ENCODE measurements at places on chromosomes 5 and 9.

- DNase-seq = no peak
Observed at GRCh38 chr9:98040212-98040611, 16.3 kb upstream of the NANS start.

GRCh38 chr5:176810081-176810597 is at the start of gene UNC5A:
TSS of gene UNC5A (plus strand) at chr5:176810559. CDS start at chr5:176810751, 192 bp downstream.
- peak; percentile 60 for DNase-seq

GRCh38 chr9:136578915-136579649 is 33.2 kb upstream of the NOTCH1 start:
- no peak for DNase-seq

DNA sequence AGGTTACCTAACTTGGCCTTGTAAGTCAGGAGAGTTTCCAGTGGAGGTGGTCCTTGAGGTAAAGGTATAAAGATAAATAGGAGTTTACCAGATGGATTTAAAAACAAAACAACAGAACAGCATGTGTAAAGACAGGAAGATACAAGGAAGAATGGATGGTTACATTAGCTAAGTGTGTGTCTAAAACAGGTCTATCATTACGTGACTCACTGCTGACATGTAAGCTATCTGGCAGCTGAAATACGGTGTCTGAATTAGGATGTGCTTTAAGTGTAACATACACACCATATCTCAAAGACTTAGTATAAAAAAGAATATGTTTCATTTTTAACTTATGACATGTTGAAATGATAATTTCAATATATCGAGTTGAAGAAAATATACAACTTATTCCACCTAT is 405.1 kb upstream of the ADAMTSL1 start:
- no peak for DNase-seq

GRCh38 chr5:129960831-129961230 is 56.6 kb downstream of the CHSY3 start:
- no peak for DNase-seq

GRCh38 chr5:153267506-153267905 is 223.0 kb upstream of the GRIA1 start:
- no peak for DNase-seq

DNA sequence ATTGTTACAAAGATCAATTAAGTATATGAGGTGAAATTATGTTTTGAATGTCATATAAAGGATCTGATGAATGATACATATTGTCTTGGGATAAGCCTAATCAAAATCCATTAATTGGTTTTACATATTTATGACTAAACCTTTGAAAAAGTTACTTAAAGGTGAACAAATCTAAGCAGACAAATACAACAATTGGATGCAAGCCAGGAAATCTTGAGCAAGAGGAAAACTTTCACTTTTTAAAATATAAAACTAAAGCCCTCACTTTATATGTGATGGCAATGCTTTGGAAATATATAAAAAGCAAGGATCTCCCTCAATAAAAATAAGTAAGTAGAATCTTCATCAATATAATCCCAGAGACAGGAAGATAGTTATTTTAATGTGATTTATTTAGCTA is 80.1 kb downstream of the EDIL3 start:
- DNase-seq = no peak

- peak; percentile 23 for DNase-seq
Observed at GRCh38 chr5:66440202-66440680, 156.0 kb upstream of the MAST4 start.

Data from stimulated activated CD4-positive, alpha-beta T cell treated with anti-CD3 and anti-CD28 coated beads, Interleukin-2, amount 100 ng/mL, for 48 hours (primary cell).